ENCODE measurements at places on chromosomes 3 and 15.

GRCh38 chr3:13501958-13502790, 22.1 kb downstream of the HDAC11 start:
- no peak for DNase-seq

- no peak for DNase-seq
These were observed 198.5 kb downstream of the THSD4 start for GRCh38 chr15:71313806-71314205.

- DNase-seq, result no peak
These were observed 48.7 kb upstream of the CRTC3 start for GRCh38 chr15:90481023-90481422.

- no peak for DNase-seq
These were observed 824.6 kb upstream of the SEMA6D start for GRCh38 chr15:46892621-46893160.

GRCh38 chr3:175349168-175349567, 490.0 kb downstream of the NAALADL2 start:
- DNase-seq, result no peak

GRCh38 chr3:138463724-138464490, 29.5 kb downstream of the ESYT3 start:
- DNase-seq, result no peak

DNA sequence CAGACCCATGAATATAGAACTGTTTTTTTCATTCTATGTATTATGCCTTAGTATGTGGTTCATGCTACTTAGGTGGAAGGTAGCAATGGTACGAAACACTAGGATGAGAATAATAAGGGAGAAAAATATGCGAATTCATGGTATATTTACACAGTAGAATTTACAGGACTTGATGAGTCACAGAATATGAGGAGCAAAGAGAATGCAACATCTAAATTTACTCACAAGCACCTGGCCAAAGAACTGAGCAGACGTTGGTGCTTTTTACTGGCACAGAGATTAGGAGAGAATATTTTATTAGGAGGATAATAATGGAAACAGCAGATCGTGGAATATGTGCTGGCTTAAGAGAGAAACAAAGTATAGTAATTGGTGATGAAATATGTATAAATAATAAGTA, 785.4 kb upstream of the ROBO1 start:
- DNase-seq, result no peak

GRCh38 chr3:180102134-180102533, 65.4 kb upstream of the PEX5L start:
- no peak for DNase-seq

- DNase-seq, result no peak
These were observed 24.3 kb downstream of the ZDHHC19 start for GRCh38 chr3:196186651-196187573.

- DNase-seq, result peak; percentile 30
These were observed 129.8 kb downstream of the DLG1 start for GRCh38 chr3:197168606-197169005.

Measured in fibroblast of skin of left biceps (primary cell).